H1 (cell line): ENCODE measurements at places on chromosomes 3 and 15. TPM values are rescaled to one million over a fixed set of nuclear protein-coding genes. Genes with fewer than 3 reads are reported as not detected.

- no peak for DNase-seq
Measured at GRCh38 chr3:61882253-61882652, 320.9 kb downstream of the PTPRG start.

CPNE9 gene
- 4.4 and 4.8 TPM in 2 replicates for total RNA-seq

DNA sequence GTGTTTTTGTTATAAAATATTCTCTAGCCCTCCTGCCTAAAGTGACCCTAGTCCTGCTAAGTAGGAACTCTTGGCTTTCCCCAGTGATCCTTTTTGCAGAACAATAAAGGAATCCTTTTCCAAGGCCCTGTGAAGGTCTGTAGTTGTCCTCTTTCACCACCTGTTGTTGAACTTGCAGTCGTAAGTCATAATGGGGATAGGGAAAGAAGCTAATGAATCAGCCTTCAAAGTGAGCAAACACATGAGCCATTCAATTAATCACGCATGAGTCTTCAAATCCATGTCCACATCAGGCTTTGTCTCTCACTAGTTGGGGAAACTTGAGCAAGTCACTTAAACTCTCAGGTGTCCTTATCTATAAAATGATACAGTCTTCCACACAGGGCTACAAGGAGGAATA, 27.6 kb downstream of the ZNF860 start:
- DNase-seq, result no peak

ITGA11 gene
- 0.06 TPM in 1 of 2 replicates, not detected in the other for total RNA-seq

TEX55 gene
- total RNA-seq, result not detected in 2 replicates

DNA sequence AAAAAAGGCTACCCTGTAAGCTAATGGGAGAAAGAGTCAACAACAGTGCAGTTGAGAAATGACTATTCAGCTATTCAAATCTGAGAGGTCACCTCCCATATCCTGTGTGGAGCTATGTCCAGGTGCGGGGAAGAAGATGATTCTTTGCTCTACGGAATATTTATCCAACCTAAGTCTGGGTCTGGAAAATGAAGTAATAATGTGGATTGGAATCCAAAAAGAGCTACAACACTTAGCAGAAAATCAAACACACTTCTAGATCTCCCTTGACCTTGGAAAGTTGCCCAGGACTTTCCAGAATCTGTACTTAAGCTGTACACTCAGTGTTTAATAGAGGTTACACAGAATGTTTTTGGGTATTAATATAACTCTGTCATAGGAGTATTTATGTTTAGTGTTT, 251.9 kb downstream of the NAALADL2 start:
- no peak for DNase-seq

DNA sequence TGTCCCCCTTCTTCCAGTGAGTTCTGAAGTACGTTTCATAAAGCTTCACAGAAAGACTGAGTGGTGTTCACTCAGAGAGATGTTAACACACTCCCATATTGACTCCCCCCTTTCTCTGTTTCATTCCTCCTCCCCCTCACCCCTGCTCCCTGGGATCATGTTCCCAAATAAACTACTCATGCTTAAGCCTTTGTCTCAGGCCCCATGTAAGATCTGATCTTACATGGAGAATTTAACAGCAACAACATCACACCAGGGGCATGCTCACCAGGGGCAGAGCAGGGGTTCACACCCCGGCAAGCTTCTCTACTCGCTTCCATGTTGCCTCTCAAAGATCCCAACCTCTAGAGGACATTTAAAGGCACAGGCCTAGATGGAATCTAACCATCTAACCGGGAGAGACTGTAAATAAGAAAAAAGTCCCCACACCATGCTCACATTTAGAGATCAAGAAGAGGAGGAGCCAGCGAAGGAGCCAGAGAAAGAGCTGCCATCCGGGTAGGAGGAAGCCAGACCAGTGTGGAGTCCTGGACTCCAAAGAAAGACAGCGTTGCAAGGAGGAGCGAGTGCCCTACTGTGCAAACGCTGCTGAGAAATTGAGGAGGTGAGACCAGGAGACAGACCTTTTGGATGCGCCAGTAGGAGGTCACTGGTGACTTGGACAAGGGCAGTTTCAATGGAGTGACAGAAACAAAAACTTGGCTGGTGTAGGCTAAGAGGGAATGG, 21.4 kb upstream of the SRP14 start:
- no peak for DNase-seq

GRCh38 chr3:55006244-55006676, 78.4 kb upstream of the LRTM1 start:
- DNase-seq, result no peak

GRCh38 chr3:170232266-170232665, 10.0 kb downstream of the PRKCI start:
- no peak for DNase-seq
